Skin of body (tissue), 3 donors: ENCODE measurements at places on chromosomes 6 and 20. TPM values are rescaled to one million over a fixed set of nuclear protein-coding genes. Genes with fewer than 3 reads are reported as not detected.

CDH4 gene
- total RNA-seq = 0.10 TPM

SIRPB2 gene
- 1.8 TPM for total RNA-seq

TLDC2 gene
- total RNA-seq = 0.59 TPM

VEGFA gene
- total RNA-seq = 141 TPM

DEFB132 gene
- not detected for total RNA-seq

MYL9 gene
- 10.3 TPM for total RNA-seq

ID4 gene
- total RNA-seq = 68.6 TPM

MUC22 gene
- not detected for total RNA-seq

EPHA7 gene
- total RNA-seq = 2.3 TPM

TRDN gene
- total RNA-seq = 25.3 TPM

MUC21 gene
- not detected for total RNA-seq

GSTA2 gene
- total RNA-seq = not detected

TP53TG5 gene
- total RNA-seq = not detected

SRSF3 gene
- 147 TPM for total RNA-seq

ZNFX1 gene
- 19.1 TPM for total RNA-seq

CFAP61 gene
- 0.20 TPM for total RNA-seq

NOTCH4 gene
- total RNA-seq = 8.1 TPM

NRN1 gene
- total RNA-seq = 19.7 TPM

PPP1R3G gene
- total RNA-seq = 1.8 TPM

PSORS1C1 gene
- 5.9 TPM for total RNA-seq

FAM50B gene
- total RNA-seq = 5.0 TPM

PACRG gene
- 5.5 TPM for total RNA-seq

SLC17A1 gene
- not detected for total RNA-seq

HIVEP1 gene
- 30.8 TPM for total RNA-seq

NOL7 gene
- total RNA-seq = 36.4 TPM

TPBG gene
- total RNA-seq = 12.8 TPM

PTK6 gene
- total RNA-seq = 3.8 TPM
